ENCODE measurements at places on chromosomes 7 and 10.

GRCh38 chr7:7761340-7761973 is 43.0 kb upstream of the RPA3 start:
- peak; percentile 83 for ATAC-seq

DNA sequence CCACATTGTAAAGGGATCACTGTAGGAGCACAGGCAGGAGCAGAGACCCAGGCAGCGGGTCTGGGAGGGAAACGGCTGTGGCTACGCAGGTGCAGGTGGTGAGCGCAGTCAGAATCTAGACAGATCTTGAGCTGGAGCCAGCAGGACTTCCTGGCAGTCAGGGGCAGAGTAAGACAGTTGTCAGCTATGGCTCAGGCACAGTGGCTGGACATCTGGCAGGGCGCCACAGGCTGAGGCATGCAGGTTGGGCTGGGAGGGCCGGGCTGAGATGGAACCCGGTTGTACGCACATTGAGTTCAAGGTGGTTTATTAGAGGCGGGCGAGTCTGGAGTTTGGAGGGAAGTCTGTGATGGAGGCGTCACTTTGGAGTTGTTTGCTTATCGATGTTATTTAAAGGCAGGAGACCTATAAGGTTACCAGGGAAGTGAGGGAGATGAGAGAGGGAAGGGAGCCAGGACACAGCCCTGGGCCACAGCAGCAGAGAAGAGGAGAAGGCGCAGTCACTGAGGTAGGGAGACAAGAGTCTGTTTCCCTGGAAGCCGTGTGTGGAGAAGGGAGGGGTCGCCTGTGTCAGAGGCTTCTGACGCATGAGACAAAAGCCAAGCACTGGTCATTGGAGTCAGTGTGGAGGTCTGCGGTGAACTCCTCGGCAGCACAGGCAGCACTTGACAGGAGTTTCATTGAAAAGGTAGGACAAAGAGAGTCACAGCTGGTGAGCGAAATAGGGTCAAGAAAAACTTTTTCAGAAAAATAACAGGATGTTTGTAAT is 73.8 kb downstream of the LANCL2 start:
- peak; percentile 53 for ATAC-seq

DNA sequence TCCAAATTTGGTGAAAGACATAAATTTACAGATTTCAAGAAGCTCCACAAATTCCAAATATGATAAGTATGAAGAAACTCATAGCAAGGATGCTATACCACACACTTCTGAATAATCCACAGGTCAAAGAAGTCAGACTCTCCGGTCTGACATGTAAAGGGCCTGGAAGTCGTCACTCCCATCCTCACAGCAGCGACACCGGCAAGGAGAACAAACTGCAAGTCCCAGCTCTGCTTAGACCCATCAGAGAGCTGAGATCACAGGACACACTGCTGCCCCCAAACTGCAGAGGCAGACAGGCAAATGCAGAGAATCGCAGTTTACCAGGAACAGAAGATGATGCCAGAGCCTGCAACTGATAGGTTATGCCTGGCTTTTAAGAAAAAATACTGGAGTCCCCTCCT is 62.0 kb downstream of the AMZ1 start:
- ATAC-seq: peak; percentile 82

DNA sequence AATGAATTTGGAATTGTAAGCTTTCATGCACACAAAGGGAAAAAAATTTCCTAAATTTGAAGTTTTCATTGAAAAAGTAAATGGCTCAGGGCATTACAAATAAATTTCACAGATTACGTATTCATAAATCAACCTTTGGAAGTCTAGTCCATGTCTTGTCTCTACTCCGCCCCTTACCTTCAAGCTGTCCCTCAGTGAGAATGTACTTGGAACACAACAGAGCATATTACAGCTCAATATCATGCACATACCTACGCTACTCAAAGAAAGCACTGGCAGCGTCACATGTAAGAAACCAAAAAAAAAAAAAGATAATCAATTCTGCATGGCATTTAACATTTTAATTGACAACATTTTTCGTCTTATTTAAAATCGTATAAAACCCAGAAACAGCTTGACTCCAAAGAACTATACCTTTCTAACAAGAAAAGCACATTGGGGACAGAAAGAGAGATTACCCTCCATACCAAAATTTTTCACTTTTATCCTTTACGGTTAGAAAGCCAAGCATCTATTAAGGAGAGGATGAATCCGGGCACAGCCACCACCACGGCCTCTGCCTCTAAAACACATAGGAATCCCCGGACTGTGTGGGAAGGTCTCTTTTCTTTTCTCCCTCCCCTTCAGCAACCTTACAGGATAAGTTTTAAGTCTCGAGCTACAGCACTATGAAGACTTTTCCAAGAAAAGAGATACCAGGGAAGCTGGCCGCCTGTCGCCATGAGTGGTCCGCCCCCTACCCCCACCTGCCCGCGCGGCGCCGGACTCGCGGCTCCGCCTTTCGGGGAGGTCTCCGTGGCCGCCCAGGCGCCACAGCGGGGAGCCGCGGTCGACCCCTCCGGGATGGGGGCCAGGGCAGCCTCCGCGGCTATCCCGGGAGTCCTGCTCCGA is 1.1 kb downstream of the JMJD1C start:
- peak; percentile 76 for ATAC-seq

GRCh38 chr10:12940791-12941190 is 60.7 kb downstream of the CCDC3 start:
- no peak for ATAC-seq

DNA sequence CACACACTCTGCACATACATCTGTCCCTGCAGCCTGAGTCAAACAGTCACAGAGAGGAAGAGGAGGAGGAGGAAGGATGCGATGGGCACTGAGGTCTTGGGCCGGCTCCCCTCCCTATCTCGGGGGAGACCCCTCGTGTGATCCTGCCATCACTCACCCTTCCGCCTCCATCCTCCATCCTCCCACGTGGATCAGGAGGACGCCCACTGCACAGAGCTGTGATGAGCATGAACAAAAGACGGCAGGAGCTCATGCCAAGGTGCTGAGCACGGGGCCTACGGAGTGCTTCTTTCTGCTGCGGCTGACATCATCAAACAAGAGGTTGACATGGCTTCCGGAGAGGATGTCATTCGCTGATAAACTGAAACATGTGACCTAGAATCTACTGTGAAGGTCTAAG is 68.0 kb downstream of the DIP2C start:
- no peak for ATAC-seq

- no peak for ATAC-seq
Observed at GRCh38 chr10:88395677-88396076, 187.4 kb downstream of the RNLS start.

- ATAC-seq: no peak
Observed at GRCh38 chr7:52962402-52963076, 72.9 kb upstream of the POM121L12 start.

DNA sequence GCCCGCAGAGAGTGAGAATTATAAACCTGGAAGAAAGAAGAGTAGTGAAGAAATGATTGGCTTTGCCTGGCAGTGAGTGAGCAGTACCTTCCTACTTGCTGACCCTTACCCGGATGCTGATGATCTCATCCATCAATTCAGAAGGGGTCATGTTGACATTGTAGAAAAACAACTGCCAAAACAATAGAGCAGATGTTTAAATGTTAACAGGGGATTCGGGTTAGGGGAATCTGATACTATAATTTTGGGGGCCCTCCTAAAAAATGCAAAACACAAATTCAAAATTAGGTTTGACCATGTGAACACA is 78.1 kb downstream of the MYOF start:
- ATAC-seq: no peak

GRCh38 chr10:19728964-19729363 is 87.3 kb upstream of the PLXDC2 start:
- ATAC-seq: no peak

DNA sequence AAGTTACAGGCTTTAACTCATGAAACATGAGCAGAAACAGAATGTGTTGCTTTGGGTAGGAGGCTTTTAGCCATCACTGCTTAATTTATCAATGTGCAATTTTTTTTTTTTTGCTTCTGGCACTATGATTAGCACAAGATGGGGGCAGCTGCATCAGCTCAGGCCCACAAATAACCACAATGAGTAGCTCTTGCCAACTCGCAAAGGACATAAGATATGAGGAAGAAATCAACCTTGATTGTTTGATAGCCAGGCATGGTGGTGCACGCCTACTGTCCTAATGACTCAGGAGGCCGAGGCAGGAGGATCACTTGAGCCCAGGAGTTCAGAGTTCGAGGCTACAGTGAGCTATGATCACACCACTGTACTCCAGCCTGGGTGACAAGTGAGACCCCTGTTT is 12.3 kb downstream of the NOD1 start:
- no peak for ATAC-seq

- ATAC-seq: no peak
Observed at GRCh38 chr10:2953495-2953894, 113.9 kb upstream of the PFKP start.

GRCh38 chr10:13458687-13459012 is 70.2 kb downstream of the BEND7 start:
- ATAC-seq: no peak

- ATAC-seq: no peak
Observed at GRCh38 chr7:100893318-100893895, 2.3 kb downstream of the ACHE start.

GRCh38 chr10:19872504-19873271 is 56.5 kb downstream of the PLXDC2 start:
- no peak for ATAC-seq

DNA sequence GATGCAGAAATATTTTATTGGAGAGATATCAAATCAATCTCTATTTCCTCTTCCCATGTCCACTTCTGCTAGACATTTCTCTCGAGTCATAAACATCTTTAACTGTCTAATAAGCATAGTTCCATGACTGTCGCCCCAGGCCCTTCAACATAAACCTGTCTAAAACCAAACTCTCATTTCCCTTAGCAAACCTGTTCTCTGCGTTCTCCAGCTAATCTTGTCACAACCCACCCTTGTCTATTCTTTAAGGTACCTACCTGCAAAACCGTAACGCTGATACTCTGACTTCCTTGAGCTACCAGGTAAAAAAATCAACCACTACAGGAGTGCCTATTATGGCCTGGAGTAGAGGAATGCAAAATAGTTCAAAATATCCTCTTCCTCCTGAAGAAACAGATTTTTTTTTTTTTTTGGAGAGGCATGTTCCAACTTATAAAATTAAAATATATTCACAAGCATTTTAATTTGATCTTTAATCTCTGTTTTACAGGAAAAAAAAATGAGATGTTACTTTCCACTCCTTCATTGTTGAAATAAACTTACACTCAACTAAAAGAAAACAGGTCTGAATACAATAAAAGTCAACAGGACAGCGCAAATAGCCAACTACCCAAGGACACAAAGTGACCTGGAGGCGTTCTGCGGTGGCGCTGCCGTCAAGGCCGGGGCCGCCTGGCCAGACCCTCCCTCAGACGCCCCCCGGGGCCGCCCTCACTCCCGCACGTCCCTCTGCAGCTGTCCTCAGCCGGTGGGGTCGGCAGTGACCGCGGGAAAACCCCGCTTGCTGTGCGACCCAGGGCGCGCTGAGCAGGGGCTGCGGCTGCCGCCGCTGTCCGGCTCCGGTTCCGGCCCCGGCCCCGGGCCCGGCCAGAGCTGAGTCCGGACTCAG is 765 bp downstream of the SLC25A40 start:
- peak; percentile 51 for ATAC-seq

DNA sequence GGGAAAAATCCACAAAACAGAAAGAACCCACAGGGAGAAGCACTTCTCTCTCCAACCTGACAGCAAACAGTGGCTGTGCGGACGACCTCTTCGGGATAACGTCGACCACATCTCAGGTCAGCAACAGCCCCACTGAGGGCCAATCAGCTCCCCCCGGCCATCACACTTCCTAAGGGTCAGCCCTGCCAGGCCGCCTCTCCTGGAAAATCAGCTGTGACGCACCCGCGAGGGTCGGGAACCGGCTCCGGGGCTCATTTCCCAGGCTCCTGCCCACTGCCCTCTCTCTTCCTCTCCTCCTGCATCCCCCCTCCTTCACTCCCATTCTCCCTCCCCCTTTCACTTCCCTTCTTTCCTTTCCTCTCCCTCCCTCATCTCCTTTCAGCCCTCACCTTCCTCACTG is 118.3 kb downstream of the DIP2C start:
- ATAC-seq: no peak

GRCh38 chr7:6143997-6144396 is 112.8 kb downstream of the ANKRD61 start:
- no peak for ATAC-seq

DNA sequence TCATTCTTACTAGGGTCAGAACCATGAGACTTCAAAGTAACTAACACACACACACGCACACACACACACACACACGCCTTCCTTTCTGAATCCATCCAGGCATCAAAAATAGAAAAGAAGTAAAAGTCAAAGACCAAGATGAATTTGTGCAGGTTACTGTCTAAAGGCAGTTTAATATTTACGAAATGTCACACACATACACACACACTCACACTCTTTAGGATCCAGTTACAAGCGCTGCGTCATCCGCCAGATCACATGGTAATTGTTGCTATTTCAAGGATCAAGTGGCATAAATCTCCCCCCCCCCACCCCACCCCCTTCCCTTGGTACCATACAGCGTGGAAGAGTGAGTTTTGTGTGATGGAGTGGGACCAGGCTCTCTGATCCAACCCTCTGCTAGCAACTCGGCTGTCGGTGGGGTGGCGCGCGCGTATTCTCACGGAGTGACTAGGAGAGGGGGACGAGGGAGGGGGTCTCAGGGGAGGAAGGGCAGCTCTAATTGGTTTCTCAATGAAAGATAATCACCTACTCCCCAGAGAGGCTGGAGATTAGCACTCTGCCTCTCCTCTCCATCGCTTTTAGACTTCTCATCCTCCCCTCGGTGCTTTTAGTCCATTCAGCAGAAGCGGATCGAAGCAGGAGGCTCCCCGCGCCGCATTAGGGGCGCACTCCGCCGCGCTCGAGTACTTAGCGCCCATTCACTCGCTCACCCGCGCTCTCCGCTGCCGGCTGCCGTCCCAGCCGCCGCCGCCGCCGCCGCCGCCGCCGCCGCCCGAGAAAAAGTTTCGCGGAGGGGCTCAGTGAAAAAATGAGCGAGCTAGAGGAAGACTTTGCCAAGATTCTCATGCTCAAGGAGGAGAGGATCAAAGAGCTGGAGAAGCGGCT is 83.5 kb upstream of the PRKG1 start:
- ATAC-seq: peak; percentile 41

DNA sequence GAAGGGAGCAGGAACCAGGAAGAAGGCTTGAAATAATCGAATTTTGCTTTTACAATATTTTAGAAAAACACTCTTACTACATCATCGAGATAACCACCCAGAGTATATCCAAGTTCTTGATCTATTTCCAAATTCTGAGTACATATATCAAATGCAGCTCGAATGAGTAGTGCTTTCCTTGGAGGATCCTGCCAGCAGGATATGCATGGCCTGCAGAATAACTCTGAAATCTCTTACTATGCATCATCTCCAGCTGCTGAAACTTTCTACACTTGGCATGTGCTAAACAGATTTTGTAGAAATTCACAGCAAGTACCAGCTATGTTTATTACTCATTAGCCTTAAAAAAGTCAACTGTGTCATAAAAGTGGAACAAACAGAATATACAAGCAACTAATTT is 44.0 kb upstream of the ANK3 start:
- peak; percentile 66 for ATAC-seq
